ENCODE measurements at places on chromosomes 6 and 20.

DNA sequence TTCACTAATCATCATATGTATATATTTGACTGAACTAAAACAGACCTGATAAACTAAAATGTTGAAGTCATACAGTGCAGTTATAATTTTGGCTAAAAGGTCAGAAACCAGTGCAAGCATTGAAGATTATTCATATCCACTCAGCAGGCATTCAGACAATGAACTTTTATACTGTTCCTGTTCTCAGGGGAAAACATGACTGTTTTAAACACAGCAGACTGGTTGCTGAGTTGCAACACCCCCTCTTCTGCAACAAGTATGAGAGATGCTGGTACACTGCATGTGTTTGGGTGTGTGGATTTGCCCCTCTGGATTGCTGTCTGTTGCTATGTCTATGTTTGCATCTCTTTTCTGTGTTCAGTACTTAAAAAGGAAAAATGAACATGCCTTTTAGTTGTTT lies 206.8 kb downstream of the EYA4 start:
- DNase-seq, result no peak

GRCh38 chr6:112352607-112353006 lies 5.5 kb downstream of the RFPL4B start:
- no peak for DNase-seq

DNA sequence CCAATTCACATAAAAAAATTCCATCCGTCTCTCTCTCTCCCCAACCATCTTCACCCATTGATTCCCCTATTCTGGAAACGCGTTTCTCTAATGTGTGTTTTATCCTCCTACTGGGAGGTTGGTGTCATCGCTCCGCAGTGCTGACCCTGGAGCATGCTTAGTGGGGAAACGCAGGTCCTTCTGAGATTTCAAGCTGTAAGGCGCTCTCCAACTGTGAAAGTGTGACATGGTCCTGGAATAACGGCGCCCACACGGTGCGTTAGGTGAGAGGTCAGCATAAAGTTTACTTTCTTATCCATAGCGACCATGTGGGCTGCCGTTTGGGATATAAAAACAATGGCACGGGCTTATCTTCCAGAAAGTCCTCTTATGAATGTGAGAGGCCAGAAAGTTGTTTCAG lies 123.9 kb downstream of the WDR27 start:
- DNase-seq, result no peak

GRCh38 chr6:72552938-72553337 lies 68.9 kb upstream of the KCNQ5 start:
- DNase-seq, result no peak

DNA sequence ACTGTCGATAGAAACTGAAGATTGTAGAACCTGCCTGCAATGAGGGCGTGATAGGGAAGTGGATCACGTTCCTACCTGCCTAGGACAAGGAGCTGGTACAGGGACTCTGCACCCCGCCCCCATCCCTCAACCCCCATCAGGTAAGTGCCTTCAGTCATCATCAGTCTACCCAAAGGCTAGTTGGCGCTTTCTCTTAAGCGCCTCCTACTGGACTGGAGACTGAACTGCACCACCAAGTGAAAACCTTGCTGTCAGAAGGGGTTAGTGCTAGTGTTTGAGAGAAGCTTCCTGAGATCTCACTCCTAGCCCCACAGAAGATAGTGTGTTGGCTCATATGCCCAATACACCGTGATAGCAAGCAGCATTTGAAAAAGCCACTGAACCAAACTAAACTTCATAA lies 706.5 kb upstream of the MAN1A1 start:
- no peak for DNase-seq

DNA sequence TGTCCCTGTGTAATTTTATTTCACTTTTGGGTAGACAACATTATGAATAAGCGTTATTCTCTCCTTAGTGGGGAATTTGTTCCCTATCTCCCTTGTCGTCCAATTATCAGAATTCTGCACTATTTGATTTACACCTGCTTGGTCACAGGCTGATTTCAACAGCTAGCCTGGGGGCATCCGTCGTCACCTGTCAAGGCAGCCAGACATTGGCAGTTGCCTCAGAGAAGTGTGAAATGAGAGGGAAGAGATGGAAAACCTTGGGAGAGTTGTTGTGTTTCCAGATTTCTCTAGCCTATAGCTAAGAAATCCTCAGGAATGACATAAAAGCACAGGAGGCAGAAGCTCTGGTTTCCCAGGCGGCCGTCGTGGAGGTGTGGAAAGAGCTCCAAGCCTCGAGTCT lies 891 bp upstream of the GHRH start:
- no peak for DNase-seq

GRCh38 chr20:19947611-19948264 lies 69.4 kb upstream of the NAA20 start:
- DNase-seq, result no peak

- DNase-seq, result no peak
These were observed 80.5 kb upstream of the CNR1 start for GRCh38 chr6:88246654-88247053.

- no peak for DNase-seq
These were observed 11.5 kb upstream of the CCDC170 start for GRCh38 chr6:151482290-151482689.

DNA sequence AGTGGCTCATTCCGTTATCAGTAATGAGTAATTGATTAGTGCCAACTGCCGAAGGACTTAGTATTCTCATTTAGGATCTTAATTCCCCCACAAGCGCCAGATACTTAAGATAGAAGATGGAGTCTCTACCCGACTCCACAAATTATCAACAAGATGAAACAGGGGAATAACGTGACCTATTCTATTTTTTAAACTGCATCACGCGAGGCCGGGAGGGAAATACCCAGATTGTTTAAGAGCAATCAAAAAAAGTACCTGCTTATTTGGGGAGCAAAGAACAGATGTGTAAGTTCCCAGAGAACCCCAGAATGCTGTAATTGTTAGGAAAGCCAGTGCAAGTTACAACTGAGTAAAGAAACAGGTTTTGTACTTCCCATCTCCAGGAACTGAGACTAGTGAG lies 1.1 kb upstream of the MAP3K5 start:
- DNase-seq, result peak; percentile 11

DNA sequence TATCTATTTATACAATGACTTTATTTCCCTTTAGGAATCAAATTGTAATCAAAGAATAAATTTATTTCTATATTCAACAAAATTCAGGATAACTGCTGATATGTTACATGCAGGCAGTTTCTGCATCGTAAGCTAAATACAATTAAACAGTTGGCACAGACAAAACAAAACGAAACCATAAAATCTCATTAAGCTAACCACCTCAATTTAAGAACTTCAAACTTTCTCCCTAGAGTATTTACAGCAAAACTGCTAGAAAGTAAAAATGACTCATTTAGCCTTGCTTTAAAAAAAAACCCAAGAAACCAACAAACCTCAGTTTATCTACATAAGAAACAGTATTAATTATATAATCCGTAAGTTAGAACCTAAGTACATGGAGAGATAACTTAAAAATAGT lies 17.1 kb downstream of the SSR1 start:
- no peak for DNase-seq

- no peak for DNase-seq
These were observed 45.7 kb downstream of the RAMACL start for GRCh38 chr6:166540631-166541331.

GRCh38 chr20:5316188-5317158 lies at the start of gene PROKR2:
Gene PROKR2, minus strand, starts transcription at chr20:5316954. Its CDS starts 2,585 bp downstream, at chr20:5314369.
- DNase-seq, result no peak

GRCh38 chr6:150211700-150212511 lies 69.1 kb downstream of the PPP1R14C start:
- no peak for DNase-seq

DNA sequence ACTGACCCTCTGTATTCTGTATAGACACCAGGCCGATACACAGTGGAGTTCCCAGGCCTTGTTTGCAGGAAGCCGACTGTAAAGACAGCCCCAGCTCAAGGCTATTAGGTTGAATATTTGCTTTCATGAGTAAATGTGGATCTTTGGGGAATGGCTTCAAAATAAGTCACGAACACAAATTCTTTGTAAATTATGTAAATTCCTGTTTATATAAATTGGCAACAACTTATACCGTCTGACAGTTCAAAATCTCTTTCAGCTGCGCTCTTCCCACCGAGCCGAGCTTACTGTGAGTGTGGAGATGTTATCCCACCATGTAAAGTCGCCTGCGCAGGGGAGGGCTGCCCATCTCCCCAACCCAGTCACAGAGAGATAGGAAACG lies 24.7 kb downstream of the EDN3 start:
- no peak for DNase-seq

DNA sequence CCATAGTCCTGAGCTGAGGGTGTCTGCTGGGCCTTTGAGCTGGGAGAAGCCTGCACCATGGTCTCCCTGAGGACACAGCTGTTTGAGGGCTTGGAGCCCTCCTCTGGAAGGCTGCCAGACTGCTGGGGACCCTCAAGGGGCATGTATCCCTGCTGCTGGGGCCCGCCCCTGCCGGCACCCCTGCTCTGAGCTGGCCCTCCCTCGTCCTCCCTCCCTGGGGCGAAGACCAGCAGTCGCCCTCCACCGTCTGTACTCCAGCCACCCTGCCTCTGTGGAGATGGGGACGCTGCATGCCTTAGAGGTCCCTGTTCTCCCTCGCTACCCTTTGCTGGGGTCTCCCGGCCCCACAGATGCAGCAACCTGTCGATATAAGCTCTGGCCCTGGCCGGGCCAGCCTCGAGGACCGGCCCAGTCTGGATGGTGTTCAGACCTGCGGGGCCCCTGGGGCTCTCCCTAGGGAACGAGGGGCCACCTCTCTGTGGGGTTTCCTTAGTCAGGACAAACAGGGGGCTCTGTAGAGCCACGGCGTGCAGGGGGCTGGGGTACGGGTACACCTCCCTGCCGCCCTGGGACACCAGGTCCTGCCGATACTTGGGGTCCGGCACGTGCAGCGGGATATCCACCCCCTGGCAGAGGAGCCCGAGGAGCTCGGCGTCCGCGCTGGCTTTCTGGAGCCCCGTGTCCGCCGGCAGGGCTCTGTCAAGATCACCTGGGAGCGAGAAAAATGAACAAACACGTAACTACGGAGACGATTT lies 11.0 kb downstream of the DACT2 start:
- no peak for DNase-seq

DNA sequence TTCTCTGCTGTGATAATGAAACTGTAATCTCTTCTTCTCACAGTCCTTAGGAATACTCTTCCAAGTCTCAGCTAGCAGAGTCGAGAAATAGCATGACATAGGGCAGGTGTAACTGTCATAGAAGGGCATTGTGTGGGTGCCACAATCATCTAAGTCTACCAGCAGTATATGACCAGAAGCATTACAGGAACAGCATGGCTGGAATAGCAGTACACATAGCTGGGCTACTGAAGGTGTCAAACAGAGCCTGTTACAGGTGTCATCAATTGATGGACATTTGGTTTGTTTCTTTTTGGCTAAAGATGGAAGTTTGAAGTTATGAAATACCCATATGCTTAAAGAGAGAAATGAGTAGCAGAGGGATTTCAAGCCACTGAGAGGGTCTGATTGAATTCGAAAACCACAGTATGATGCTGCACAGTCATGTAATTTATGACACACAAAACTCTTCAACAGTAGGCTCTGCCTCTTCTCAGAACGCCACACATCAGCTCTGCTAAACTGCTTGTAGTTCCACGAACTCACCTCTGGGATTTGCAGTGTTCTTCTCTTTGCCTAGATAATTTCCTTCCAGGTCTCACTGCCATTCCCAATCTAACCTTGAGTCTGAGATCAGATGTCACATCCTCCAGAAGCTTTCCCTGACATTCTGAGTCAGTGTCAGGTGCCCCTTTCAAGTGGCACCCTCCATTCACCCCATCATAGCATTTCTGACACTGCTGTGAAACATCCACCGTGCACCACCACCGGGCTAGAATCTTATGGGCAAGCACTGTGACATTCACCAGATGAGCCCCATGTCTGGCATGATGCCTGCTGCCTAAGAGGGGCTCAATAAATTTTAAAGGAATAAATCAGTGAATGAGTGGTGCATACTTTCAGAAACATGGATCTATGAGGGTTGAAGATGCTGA lies 151.0 kb downstream of the ADAT2 start:
- DNase-seq, result peak; percentile 23

DNA sequence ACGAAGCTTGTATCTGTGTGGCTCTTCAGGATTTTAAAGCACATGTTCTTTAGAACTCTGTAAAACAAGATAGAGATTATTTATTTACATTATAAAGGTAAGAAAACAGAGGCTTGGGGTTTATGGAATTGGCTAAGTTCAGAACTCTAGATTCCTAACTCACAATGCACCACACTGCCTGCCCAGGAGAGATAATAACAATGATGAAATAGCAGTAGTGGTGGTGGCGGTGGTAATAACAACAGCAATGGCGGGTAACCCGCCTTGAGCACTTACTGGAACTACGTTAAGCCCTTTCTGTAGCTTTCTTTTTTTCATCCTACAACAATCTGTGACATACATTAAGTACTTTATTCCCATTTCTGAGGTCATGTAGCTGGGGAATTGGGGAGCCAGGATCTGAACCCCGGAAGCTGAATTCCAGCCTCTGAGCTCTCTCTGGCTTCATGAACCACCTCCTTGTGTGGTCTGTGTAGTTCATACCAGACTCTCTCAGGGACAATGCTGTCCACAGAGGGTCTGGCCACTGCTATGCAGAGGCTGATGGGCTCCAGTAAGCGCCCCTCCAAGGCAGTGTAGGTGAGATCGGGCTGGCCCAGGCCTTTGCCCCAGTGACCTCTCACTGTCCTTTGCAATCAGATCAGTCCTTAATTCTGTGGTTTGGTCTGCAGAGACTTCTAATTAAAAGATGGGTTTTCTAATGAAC lies 260.9 kb downstream of the SLC24A3 start:
- no peak for DNase-seq

DNA sequence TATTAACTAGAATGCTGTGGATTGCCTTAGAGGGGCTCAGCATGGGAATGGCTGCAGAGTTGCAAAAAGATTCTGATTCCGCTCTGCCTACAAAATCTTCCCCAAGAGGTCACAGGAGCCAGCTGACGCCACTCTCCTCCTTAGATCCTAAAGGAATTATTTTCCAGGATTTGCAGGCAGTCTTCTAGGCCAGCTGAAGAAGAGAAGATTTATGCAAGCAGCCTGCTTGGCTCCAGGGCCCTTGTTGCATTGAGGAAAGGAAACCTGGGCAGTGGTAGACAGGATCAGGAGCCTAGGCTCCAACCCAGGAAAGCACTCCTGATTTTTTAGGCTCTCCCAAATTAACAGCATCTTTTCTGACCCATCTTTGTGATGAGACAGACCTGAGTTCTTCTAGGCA lies 245.8 kb downstream of the PKHD1 start:
- no peak for DNase-seq

DNA sequence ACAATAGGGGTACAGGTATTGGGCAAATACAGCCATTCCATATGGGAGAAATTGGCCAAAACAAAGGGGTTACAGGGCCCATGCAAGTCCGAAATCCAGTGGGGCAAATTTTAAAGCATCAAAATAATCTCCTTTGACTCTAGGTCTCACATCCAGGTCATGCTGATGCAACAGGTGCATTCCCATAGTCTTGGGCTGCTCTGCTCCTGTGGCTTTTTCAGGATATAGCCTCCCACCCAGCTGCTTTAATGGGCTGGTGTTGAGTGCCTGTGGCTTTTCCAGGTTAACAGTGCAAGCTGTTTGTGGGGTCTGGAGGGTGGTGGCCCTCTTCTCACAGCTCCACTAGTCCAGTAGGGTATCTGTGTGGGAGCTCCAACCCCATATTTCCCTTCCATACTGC lies 607.1 kb downstream of the MEI4 start:
- DNase-seq, result no peak

Data from RKO (cell line).